Endothelial cell of umbilical vein (primary cell): ENCODE measurements at places on chromosomes 16 and 17.
A peak's percentile ranks its signal among the peaks of the same experiment; 100 is the strongest.

DNA sequence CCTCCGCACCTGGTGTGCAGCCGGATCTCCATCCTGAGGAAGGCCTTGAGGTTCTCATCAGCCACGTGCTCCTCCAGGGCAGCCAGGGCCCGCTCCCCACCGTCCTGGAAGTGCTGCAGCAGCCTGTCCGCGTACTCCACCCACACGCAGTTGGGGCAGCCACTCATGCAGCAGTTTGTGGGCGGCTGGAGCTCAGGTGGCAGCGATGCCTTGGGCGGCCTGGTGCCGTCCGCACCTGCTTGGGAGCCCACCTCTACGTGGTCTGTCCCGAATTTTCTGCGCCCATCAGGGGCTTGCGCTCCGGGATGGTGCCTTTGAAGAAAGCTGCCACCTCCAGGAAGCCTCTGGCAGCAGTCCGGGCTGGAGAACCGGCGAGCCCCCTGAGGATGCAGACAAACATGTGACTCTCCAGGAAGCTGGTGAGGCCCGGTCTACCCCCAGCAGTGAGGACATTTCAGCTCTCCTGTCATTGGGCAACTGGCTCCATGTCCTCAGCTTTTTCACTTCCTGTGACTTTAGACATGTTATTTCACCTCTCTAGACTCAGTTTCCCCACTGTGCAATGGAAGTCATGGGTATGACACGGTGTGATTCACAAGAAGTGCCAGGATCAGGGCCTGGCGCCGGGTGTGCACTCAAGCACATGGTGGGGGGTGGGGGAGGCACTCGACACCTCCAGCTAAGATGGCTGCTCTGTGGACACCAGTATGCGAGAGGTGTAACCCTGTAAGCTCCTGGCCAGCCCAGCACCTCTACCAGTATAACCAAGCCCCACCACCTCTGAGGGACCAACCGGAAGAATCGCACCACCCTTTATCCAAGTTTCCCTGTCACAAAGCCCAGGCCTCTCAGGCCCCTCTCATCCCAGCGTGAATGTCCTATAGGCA, 957 bp downstream of the OXLD1 start:
- DNase-seq, result no peak
- peaks cover 12% of the 10 kb centered on the region for H3K36me3 ChIP-seq
- peak overlapping the region; percentile 36 for H3K27ac ChIP-seq

DNA sequence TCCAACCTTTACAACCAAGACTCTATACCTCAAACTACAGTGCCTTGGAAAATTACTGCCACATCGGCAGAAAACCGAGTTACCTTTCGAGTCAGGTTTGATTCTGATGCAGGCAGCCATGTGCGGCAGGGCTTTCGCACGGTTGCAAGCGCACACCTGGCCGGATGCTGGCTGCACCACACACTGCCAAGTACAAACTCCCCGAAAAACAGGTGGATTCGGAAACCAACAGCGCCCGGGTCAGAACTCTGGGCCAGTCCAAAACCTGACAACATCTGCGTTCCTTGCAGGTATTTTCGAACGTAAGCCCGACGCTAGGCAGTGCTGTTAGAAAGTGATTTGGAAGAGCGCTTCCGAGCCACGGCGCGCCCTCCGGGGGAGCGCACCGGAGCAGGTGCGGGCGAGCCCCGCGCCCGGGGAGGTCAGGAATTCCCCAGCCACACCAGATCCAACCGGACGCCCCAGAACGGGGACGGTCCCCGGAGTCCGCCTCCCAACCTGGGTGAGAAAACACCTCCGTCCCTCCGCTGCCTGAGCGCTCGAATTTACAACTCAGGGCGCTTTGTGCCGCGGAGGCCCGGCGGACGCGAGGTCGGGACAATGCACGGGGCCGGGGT, 1.2 kb downstream of the USP7 start:
- H3K4me3 ChIP-seq, result peak overlapping the region; percentile 45
- no peaks in the 10 kb centered on the region for H3K27me3 ChIP-seq
- peak; percentile 22 for DNase-seq
- H3K27ac ChIP-seq, result peak overlapping the region; percentile 51

- H3K36me3 ChIP-seq, result no peaks in the 10 kb centered on the region
- no peak for DNase-seq
- no peak overlapping the region for H3K27ac ChIP-seq
- no peak overlapping the region for H3K4me3 ChIP-seq
These were observed 89.5 kb downstream of the MRC2 start for GRCh38 chr17:62716834-62717588.

- no peak for DNase-seq
- H3K4me1 ChIP-seq, result peaks cover 7% of the 10 kb centered on the region
- H3K27me3 ChIP-seq, result peaks cover 37% of the 10 kb centered on the region
- H3K36me3 ChIP-seq, result no peaks in the 10 kb centered on the region
- H3K4me3 ChIP-seq, result no peak overlapping the region
These were observed 58.2 kb downstream of the RAP1GAP2 start for GRCh38 chr17:2854143-2855055.

DNA sequence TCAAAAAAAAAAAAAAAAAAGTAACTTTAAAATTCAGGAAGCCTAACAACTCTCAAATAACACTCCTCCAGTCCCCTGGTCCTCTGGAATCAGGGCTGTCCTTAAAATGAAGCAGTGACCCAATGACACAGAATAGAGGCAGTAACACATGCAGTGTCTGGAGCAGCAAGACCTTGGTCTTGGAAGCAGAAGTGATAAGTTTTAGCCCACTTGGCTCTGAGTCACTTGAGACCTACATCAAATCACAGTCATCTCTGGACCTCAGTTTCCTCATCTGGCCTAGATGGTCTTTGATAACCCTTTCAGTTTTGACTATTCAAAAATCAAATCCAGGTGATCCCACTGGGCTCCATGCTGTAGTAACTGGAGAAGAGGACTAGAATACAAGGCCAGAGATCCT, 39.0 kb downstream of the LYRM1 start:
- no peak for DNase-seq
- H3K36me3 ChIP-seq, result no peaks in the 10 kb centered on the region
- H3K27ac ChIP-seq, result no peak overlapping the region
- H3K4me3 ChIP-seq, result no peak overlapping the region
- no peaks in the 10 kb centered on the region for H3K4me1 ChIP-seq

DNA sequence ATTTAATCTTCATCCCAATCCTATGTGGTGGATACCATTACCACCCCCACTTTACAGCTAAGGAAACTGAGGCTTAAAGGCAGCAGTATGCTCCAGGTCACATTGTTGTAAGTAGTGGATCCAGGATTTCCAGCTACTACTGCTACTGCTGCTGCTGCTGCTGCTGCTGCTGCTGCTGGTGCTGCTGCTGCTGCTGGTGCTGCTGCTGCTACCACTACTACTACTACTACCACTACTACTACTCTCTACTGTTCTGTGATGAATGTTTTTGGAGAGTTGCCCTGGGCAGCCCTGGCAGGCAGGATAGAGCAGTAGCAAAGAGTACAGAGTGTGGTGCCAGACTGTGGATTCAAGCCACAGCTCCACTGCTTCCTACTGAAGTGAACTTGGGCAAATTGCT, 49.3 kb upstream of the SLC12A3 start:
- peaks cover 25% of the 10 kb centered on the region for H3K4me1 ChIP-seq
- H3K4me3 ChIP-seq, result no peak overlapping the region
- H3K36me3 ChIP-seq, result peaks cover 2% of the 10 kb centered on the region
- DNase-seq, result no peak
- H3K27ac ChIP-seq, result no peak overlapping the region
- H3K27me3 ChIP-seq, result no peaks in the 10 kb centered on the region

DNA sequence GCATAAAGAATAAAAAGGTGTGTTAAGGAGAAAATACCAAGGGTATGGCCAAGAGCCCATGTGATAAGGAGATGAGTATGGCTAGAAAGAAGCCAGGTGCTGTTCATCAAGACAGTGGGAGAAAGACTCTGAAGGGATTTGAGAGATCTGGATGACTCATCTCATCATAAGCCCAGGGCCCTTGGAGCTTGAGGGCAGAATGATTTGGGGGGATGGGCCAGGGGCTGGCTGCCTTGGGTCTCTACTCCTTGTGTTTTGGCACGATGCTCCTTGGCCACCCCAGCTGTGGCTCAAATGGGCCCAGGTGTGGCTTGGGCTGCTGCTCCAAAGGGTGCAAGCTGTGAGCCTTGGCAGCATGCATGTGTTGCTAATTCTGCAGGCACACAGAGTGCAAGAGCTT, 14.5 kb upstream of the TNFRSF13B start:
- H3K4me1 ChIP-seq, result no peaks in the 10 kb centered on the region
- DNase-seq, result no peak
- H3K36me3 ChIP-seq, result no peaks in the 10 kb centered on the region
- H3K27me3 ChIP-seq, result peaks cover 8% of the 10 kb centered on the region

- no peaks in the 10 kb centered on the region for H3K4me1 ChIP-seq
- no peak overlapping the region for H3K27ac ChIP-seq
- no peak for DNase-seq
- no peak overlapping the region for H3K4me3 ChIP-seq
These were observed 48.5 kb upstream of the HS3ST3A1 start for GRCh38 chr17:13650096-13650675.

DNA sequence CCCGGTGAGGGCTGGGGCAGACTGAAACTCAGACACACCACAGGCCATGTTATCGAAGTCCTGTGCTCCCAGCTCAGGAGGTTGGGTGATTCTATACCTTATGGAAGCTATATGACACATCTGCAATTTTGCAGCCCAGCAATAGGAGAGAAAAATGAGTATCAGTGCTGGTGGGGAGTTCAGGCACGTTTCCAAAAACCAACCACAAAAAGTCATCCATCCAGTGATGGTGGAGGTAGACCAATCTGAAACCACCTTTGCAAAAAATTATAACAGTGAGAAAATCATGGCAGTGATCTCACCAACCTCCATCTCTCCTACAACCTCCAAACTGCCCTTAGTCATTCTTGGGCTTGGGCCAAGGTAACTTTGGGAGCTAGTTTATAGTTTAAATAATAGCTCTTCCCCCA, 327.9 kb downstream of the SLC39A11 start:
- no peaks in the 10 kb centered on the region for H3K27me3 ChIP-seq
- H3K4me1 ChIP-seq, result no peaks in the 10 kb centered on the region
- no peaks in the 10 kb centered on the region for H3K36me3 ChIP-seq
- no peak overlapping the region for H3K27ac ChIP-seq

GRCh38 chr16:55189682-55190636, 134.0 kb upstream of the IRX6 start:
- H3K36me3 ChIP-seq, result no peaks in the 10 kb centered on the region
- H3K4me1 ChIP-seq, result no peaks in the 10 kb centered on the region
- H3K4me3 ChIP-seq, result no peak overlapping the region
- DNase-seq, result no peak
- H3K27me3 ChIP-seq, result no peaks in the 10 kb centered on the region

DNA sequence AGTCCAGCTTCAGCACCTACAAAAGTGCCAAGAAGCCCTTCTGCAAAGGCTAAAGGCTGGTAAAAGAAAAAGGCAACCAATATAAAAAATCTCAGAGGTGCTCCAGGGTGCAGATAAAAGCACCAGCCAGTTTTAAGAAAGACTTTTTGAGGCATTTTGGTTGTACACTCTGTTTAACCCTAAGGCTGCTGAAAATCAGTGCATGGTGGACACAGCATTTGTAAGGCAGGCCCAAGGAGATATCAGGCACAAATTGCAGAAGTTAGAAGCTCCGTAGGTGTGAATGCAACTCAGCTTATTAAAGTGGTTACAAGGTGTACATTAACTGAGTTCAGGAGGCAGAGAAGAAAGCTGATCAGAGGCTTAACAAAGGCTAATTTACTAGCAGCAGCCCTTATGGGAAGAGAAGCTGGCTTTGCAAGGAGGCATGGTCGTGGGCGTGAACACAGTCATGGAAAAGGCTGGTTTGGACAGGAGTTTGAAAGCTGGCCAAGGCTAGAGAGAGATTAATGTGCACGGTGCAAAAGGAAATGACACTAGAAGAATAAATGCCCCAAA, 21.1 kb downstream of the ACSM1 start:
- H3K4me1 ChIP-seq, result no peaks in the 10 kb centered on the region
- no peaks in the 10 kb centered on the region for H3K27me3 ChIP-seq
- H3K27ac ChIP-seq, result no peak overlapping the region

GRCh38 chr16:48531011-48531962, 78.7 kb downstream of the N4BP1 start:
- no peaks in the 10 kb centered on the region for H3K4me1 ChIP-seq
- no peak for DNase-seq
- no peaks in the 10 kb centered on the region for H3K36me3 ChIP-seq
- H3K4me3 ChIP-seq, result no peak overlapping the region
- no peaks in the 10 kb centered on the region for H3K27me3 ChIP-seq
- H3K27ac ChIP-seq, result no peak overlapping the region

DNA sequence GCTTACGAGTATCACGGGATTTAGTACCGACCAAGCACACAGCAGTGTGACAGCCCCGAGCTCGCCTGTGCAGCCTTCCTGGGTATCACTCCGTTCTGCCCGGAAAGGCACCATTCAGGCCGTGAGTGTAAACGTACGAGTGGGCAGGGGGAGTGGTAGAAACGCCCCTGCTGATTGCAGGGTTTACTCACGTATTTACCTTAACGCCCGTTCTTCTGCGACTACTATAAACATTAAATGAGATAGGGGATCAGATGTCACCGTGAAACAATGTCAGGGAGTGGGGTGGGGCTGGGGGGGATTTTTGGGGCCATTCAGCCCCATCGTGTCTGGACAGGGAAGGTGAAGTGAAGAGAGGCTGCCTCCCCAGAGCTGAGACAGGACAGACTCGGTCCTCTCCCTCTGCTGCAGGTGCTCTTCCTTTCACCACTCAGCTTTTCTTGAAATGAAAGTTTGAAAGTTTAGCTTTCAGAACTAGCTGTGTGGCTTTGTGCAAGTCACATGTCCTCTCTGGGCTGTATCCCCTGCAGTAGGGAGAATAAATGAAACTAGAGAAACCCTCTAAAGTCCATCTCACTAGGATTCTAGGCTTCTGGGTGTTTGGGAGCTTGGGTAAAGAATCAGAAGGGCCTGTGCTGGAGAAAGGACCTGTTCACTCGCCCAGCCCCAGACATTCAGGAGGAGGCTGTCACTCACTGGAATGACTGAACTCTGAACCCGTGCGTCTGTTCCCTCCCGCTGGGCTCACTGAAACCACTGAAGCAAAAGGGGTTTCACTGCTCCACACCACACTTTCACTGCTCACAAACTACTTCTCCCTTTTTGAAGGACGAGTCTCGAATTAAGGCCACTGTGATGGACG, 66.7 kb downstream of the RPA1 start:
- DNase-seq, result no peak
- H3K36me3 ChIP-seq, result peaks cover 9% of the 10 kb centered on the region
- H3K4me3 ChIP-seq, result no peak overlapping the region
- no peaks in the 10 kb centered on the region for H3K27me3 ChIP-seq
- no peak overlapping the region for H3K27ac ChIP-seq
